ENCODE measurements at places on chromosomes 3 and 15. TPM values are rescaled to one million over a fixed set of nuclear protein-coding genes. Genes with fewer than 3 reads are reported as not detected.

- H3K36me3 ChIP-seq: no peaks in the 10 kb centered on the region
- no peak for DNase-seq
- H3K4me1 ChIP-seq: no peaks in the 10 kb centered on the region
Measured at GRCh38 chr3:174358252-174358651, 500.9 kb upstream of the NAALADL2 start.

- H3K27ac ChIP-seq: no peak overlapping the region
- DNase-seq: no peak
- no peaks in the 10 kb centered on the region for H3K36me3 ChIP-seq
- no peaks in the 10 kb centered on the region for H3K4me1 ChIP-seq
Measured at GRCh38 chr3:113983544-113983943, 35.7 kb downstream of the ZDHHC23 start.

DNA sequence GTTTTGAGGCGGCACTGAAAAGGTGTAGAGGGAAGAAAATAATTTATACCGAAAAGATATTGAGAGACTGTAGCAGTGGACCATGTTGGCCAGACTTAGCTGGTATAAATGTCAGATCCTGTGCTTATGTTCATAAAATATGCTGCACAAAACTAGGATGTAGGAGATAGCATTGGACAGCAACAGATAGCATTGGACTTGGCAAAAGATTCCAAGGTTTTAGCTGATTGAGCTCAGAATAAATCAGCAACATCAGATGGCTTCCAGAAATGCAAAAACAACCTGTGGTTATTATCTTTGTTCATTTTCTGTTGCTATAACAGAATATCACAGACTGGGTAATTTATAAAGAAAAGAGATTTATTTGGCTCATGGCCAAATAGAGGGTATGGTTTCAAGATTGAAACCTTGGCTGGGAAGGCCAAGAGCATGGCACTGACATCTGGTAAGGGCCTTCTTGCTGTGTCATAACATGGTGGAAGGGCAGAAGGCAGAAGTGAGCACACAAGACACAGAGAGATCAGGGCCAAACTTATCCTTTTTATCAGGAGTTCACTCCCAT is 34.7 kb downstream of the SLC28A1 start:
- DNase-seq: no peak
- no peaks in the 10 kb centered on the region for H3K36me3 ChIP-seq
- H3K4me1 ChIP-seq: no peaks in the 10 kb centered on the region
- no peaks in the 10 kb centered on the region for H3K27me3 ChIP-seq
- H3K4me3 ChIP-seq: no peak overlapping the region

- no peaks in the 10 kb centered on the region for H3K27me3 ChIP-seq
- H3K27ac ChIP-seq: no peak overlapping the region
- H3K36me3 ChIP-seq: no peaks in the 10 kb centered on the region
Measured at GRCh38 chr15:91949361-91949760, 95.9 kb downstream of the SLCO3A1 start.

DNA sequence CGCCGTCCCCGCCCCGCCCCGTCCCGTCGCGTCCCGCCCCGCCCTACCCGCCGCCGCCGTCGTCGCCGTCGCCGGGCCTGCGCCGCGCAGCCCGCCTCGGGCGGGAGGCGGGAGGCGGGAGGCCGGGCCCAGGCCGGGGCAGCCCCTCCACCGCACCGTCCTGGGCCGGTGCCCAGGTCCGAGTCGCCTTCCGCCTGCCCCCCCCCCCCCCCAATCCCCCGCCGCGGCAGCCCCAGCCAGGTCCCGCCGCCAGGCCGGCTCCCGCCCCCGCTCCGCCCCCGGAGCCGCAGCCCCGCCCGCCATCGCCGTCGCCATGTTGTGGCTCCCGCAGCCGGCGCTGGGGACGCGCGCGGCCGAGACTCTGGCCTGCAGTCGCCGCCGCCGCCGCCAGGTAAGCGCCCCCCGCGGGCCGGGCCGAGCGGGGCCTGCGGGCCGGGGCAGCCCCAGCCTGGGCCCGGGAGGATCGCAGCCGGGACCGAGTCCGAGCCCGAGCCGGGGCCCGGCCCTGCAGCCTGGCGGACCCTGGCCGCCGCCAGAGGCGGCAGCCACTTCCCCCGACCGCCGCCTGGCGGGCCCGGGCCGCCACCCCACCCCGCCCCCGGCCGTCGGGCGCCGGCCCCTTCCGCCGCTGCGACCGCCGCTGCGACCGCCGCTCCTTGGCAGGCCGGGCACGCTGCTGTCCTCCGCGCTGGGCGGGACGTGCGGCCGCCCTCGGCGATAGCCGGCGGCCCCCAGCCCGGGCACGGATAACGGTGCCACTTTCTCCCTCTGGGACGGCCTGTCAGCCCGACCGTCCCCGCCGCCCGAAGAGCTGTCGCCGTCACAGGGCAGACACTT is at the start of gene ZNF592:
Gene ZNF592, plus strand, starts transcription at position 319 of the 837 bp plus-strand sequence. CDS start 34,084 bp downstream, outside the sequence.
- H3K27ac ChIP-seq: peak within 1 kb of the TSS; percentile 100
- DNase-seq: peak; percentile 90
- no peaks in the 10 kb centered on the region for H3K4me1 ChIP-seq
- H3K36me3 ChIP-seq: no peaks in the 10 kb centered on the region

GPR62 gene
- 0.28 TPM for total RNA-seq

MED12L gene
- 12.7 TPM for total RNA-seq

All from uterus (tissue), 4 donors.